Midbrain (tissue), 1 donor: ENCODE measurements at places on chromosomes 2 and 18.

GRCh38 chr2:86308984-86309695 lies 28.3 kb downstream of the REEP1 start:
- DNase-seq, result no peak

DNA sequence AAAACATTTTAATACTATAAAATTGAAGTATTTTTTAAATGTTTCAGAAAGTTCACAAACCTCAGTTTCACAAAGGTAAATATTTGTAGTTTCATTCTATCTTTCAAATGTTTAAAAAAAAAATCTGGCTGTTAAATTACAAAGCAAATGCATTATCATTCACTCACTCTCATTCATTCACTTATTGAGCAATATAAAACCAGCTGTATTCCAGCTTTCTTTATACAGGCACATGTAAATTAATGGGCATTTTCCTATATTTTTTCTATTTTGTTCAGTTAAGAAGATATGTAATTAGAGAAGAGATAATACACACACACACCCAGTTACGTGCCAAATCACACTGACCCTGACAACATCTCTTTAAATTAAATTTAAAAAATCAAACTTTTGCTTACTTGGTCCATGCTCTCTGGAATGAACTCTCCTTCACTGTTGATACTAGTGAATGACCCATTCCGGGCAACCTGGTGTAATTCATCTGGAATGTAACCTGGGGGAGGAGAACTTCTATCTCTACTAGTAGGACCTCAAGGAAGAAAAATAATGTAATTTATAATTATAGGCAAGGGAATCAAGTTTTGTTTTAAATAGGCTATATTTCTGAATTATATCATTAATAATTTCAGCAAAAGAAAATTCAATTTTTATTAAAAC lies 32.5 kb upstream of the ERCC3 start:
- DNase-seq, result no peak

- no peak for DNase-seq
Measured at GRCh38 chr2:29718076-29718686, 203.2 kb downstream of the ALK start.

DNA sequence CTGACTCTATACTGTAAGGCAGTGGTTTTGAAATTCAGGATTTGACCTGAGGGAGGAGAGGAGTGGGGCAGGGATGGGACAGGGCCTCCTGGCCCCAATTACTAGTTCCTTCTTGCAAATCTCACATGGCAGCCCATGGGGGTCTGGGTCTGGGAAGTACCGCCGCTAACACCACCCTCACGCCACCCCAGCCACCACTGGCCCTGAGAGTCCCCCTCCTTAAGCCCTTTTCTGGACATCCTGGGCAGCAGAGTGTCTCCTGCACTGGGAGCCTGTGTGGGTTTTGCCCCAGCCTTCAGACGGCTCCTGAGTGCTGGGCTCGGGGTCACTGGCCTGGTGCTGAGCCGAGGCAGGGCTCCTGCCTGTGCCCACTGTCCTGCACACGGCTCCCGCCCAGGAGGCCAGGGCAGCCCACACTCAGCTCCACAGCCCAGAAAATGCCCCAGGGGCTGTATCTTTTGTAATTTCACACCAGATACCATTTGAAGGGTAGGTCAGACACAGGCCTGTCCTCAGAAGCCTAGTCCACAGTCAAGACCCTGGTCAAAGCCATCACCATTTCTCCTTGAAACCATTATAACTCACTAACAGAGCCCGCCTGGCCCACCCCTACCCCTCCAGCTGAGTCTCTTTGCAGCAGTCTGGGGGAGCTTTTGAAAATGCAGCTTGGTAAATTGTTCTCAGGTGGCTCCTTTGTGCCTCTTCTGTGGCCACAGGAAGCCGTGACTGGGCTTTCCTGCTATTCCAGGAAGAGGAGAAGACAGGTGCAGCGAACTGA lies 55.1 kb downstream of the CYP27C1 start:
- no peak for DNase-seq

GRCh38 chr2:12720754-12721378 lies 4.1 kb downstream of the TRIB2 start:
- DNase-seq, result no peak

- DNase-seq, result no peak
Measured at GRCh38 chr2:53949457-53949856, 21.3 kb downstream of the PSME4 start.

GRCh38 chr2:85444629-85445172 lies 26.2 kb downstream of the SH2D6 start:
- DNase-seq, result no peak

GRCh38 chr2:28749526-28749925 lies 2.1 kb upstream of the PPP1CB start:
- DNase-seq, result no peak

- no peak for DNase-seq
Measured at GRCh38 chr2:172922815-172923214, 152.8 kb upstream of the MAP3K20 start.
